Jurkat, Clone E6-1 (cell line): ENCODE measurements at places on chromosomes 1 and 21.
A peak's percentile ranks its signal among the peaks of the same experiment; 100 is the strongest.

DNA sequence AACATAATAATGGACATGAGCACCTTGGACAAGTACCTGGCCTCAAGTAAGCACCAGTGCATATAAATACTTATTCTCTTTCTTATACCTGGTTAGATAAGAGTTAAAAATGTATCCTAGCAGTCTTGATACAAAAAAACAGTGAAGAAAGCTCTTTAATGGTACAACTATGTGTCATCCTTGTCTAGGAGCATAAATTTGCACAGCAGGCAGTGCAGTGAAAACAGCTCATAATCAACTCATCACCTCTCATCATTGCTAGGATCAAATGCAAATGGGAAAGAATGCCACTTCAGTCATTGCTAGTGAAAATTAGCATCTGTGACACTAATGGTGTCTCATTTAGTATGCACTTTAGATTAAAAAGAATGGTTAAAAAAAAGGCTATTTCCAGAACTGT, 7.6 kb downstream of the SAMSN1 start:
- no peak for DNase-seq

- DNase-seq = no peak
Measured at GRCh38 chr1:247378334-247379073, 37.5 kb upstream of the NLRP3 start.

DNA sequence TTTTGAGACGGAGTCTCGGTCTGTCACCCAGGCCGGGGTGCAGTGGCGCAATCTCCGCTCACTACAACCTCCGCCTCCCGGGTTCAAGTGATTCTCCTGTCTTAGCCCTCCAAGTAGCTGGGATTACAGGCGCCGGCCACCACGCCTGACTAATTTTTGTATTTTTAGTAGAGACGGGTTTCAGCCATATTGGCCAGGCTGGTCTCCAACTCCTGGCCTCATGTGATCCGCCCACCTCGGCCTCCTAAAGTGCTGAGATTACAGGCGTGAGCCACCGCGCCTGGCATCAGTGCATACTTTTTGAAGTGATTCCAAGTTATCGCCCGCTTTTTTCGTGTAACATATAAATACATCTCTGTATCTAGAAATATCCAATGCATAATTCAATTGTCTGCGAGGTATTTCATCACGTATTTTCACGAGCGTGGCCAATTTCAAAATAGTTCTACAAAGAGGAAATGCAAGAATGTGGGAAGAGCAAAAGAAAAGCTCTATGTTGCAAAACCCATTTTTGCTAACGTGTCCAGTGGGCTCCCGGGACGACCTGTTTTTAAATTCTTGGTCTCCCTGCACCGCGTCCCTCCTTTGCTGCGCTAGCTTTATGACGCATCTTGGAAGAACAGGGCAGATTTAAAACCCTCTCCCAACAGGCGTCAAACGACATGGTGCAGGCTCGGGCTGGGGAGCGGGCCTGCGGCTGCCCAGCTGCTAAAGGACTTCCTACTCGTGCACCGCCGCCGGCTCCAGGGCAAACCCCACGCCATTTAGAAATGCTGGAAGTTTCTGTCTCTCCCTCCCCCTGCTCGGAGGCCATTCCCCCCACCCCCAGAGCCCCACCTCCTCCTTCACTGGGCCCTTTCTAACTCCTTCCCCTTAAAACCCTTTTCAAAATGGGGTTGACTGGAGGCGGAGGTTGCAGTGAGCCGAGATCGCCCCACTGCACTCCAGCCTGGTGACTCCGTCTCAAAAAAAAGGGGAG, 923 bp upstream of the IFNGR2 start:
- DNase-seq = no peak

GRCh38 chr1:215076322-215076721, 6.2 kb upstream of the KCNK2 start:
- peak; percentile 16 for DNase-seq

DNA sequence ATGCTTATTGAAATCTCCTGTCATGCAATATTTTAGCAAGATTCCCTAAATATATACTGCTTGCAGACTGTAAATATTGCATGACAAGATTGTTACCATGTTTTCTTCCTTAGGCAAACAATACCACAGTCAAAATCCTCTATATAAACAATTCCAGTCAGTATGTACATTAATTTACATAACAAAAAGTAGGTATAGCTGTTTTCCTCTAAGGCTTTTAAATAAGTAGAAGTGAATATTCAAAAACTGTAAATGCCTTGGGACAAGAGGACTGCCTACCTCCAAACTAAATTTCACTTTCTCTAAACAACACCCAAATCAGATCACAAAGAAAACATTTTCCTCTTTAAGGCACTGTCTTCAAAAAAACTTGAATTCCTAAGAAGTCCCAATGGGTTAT, 17.3 kb upstream of the FOXD3 start:
- DNase-seq = no peak

GRCh38 chr1:203217668-203218067, 11.8 kb downstream of the CHIT1 start:
- DNase-seq = no peak

- DNase-seq = no peak
Measured at GRCh38 chr1:40379785-40380452, 6.4 kb downstream of the SMAP2 start.

DNA sequence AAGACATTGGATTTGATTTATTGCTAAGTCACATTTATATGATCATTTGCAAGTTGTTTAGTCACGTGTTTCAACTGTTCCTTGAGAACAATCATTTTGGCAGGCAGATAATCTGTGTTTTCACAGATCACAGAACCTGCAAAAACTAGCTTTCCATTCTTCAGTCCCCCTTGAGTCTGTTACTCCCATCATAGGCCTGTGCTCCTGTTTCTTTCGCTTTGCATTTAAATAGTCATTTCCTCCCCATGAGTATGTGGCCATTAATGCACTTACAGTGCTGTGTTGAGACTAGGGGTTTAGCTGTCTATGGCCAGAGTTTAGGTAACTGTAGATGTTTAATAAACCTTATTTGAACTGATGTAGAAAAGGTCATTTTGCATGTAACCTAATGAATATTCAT, 214.5 kb downstream of the PATJ start:
- no peak for DNase-seq

DNA sequence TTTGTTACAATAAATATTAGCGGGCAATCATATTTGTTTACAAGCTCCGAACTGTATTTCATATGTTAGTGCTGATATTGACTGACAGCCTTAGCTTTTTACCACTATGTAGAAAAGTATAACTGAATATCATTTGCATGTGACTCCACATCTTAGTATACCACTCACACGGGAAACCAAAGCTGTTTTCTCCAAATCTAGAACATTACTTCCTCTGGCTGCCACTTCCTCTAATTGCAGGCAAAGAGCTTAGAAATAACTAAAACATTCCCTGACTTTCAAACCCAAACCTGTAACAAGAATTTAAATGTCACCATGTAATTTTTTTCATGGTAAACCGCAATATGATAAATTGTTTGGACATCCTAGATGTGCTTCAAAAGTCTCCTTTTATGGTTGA, 174.7 kb downstream of the LBR start:
- no peak for DNase-seq

GRCh38 chr1:163826500-163826899, 504.7 kb downstream of the NUF2 start:
- DNase-seq = peak; percentile 90

DNA sequence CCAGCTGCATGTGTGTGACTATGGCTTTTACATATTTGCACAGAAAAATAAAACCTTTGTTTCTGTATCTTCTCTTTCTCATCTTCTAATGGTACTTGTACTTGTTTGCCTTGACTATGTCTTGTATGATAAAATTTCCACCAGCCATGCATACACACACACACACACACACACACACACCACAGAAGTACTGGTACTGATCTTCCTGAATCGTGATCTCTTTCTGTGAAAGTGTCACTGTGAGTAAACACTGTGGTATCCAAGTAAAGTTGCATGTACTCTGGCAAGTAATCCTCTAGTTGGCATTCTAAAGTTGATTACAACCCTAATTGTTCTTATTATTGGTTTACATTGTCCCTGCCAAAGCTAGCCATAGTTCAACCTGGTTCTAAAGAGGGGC, 176.7 kb downstream of the CRB1 start:
- DNase-seq = no peak

GRCh38 chr1:13769212-13769611, 69.2 kb downstream of the PRDM2 start:
- no peak for DNase-seq

DNA sequence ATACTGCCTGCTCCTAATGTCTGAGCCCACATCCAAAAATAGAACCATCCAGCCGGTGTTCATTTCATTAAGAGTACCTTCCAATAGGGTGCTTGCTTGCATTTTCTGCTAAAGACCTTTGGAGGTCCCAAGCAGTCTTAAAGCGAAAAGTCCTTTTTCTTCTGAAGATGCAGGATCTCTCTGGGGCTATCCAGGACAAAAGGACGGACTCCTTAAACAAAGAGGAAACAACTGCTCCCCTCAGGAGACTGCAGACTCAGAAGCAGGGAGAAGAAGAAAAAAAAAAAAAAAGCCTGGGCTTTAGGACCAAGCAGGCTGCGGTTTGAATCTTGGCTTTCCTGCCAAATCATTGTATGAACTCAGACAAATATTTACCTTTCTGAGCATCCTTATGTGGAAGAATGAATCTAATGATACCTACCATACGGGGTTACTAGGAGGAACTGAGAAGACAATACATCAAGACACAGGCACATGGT, 204.0 kb downstream of the PLPP3 start:
- no peak for DNase-seq

GRCh38 chr1:230303069-230303468, 123.1 kb downstream of the PGBD5 start:
- no peak for DNase-seq

GRCh38 chr1:14926818-14927575, 226.6 kb upstream of the TMEM51 start:
- DNase-seq = no peak

DNA sequence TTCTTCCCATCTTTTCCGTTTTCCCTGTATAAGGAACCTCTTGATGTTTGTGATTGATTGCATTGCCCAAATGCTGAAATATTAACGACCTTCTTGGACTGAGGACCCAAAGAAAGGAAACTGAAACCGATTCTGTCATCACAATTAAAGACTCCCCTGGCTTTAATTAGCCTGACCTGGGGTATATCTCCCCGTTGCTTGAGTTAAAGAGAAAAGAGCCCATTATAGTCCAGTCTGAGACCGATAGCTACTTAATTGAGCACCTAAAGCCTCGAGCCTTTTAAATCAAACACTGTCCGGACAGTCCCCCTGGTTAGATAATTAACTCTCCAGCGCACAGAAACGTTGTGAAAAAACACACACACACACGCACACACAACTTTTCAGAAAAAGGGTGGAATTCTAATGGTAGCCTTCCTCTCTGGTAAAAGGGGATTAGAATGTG, 8.0 kb downstream of the LMO4 start:
- no peak for DNase-seq

DNA sequence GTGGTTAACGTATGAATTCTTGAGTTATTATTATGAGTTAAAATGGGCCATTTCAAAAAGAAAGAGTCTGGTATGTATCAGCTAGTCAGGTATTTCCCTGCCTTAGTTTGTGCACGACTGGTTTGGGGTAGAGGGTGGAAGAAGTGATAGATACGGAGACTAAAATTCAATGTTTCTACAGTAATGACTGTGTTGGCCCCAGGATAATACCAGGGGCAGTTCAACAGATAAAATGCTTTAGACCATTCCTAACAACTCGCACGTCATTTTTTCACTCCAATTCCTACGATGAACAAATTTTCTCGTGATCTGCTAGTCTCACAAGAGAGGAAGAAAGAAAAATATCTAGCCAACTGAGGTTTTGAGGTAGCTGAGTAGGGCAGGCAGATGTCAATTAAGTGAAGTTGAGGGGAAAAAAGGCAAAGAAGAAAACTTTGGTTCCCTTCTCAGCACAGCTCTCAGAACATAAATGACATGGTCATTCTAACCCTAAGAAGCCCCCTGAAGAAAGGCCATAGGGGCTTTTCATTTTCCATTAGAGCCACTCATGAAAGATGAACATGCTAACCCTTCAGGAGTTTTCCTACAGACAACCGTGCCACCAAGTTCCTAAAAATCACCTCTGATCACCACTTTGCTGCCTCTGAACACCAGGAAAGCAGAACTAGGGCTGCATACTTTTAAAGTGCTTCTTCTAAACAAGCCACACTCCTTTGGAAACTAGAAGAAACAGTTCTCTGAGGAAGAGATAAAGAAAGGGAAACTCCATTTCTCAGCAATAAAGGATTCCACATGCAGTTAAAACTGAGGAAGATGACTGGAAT, 5.6 kb downstream of the MCOLN2 start:
- no peak for DNase-seq

- no peak for DNase-seq
Measured at GRCh38 chr21:46397211-46397905, 61.3 kb upstream of the DIP2A start.

DNA sequence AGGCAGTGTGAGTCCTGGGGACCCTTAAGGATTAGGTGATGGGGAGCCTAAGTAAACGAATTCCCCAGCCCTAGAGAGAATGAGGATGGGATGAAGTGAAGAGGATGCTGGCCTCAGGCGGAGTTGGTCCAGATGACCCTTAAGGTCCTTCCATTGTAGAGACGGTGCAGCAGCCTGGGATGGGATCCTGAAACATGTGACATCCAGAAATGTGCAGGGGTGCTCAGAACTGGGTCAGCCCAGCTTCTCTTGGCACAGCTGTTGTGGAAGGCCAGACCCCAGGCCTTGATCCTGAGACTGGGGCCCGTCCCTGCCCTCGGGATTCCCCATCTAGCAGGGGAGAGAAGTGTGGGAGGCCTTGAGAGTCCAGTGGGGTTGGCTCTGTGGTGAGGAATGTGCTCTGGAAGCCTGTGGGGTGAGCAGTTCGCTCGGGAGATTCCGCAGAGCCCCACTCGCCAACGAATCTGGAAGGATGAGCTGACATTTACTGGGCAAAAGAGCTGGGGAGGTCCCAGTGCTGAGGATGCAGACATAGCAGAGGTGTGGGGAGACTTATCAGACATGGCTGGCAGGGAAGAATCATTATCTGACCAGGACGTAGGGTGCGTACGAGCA, 28.1 kb downstream of the A3GALT2 start:
- DNase-seq = no peak

DNA sequence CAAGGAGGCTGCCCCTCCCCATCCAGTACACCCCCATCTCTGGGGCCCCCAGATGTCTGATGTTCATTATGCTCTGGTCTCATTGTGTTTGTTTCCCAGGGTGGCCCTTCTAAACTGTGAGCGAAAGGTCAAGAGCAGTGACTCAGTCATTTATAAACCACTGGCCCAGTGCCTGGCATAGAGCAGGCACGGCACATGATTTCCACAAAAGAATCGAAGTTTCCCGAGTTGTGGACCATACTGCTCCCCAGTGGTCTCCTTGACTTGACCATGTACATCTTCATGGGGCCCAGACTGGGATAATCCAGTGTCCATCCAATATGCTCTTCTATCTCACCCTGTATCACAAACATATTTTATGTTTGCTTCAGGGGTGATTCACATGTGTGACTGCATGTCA, 153.3 kb downstream of the NR5A2 start:
- DNase-seq = no peak

DNA sequence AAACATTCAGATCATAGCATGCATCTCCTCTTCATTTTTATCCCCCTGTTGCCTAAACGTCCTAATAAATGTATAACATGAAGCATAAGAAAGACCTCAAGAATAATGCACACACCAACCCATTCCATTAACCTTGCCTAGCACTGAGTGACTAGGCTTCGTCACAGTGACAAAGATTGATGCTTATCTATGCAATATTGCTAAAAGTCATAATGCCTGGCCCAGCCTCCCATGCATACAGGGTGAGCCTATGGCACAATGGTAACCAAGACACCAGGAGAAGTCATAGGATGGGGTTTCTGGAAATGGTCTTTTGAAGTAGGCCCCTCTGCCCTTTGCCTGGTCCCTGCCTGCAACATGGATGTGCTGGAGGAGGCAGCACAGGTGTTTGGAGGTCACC, 33.8 kb downstream of the ABCA4 start:
- DNase-seq = no peak
